ENCODE measurements at places on chromosomes 2 and 18.
A peak's percentile ranks its signal among the peaks of the same experiment; 100 is the strongest.

DNA sequence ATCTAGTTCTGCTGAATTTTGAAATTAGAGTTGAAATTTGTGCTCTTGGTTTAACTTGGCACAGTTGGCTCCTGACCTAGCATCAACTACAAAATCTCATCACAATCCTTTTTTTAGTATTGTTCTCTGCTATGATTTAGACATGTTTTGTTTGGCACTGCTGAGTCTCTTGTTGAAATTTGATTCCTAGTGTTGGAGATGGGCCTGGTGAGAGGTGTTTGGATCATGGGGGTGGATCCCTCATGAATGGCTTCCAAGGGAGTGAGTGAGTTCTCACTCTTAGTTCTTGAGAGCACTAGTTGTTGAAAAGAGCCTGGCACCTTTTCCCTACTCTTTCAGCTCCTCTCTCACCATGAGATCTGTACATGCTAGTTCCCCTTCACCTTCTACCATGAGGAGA is 605.6 kb upstream of the SLC39A10 start:
- no peak for DNase-seq

DNA sequence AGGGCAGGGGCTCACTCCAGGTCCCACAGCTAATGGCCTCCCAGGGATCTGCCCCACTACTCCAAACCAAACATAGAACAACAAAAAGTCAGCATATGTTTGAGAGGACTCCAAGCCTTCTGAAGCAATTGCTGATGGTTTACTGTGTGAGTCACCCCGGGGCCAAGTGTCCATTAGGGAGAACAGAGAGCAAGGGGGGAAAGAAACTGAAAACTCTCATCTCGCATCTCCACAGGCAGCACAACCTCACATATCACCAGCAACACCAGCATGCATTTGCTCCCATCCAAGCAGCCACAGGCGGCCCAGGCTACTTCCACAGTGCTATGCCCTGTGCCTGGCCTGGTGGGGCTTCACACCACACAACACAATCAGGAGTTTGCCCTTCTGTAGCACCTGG is 39.1 kb downstream of the CYRIA start:
- no peak for DNase-seq

DNA sequence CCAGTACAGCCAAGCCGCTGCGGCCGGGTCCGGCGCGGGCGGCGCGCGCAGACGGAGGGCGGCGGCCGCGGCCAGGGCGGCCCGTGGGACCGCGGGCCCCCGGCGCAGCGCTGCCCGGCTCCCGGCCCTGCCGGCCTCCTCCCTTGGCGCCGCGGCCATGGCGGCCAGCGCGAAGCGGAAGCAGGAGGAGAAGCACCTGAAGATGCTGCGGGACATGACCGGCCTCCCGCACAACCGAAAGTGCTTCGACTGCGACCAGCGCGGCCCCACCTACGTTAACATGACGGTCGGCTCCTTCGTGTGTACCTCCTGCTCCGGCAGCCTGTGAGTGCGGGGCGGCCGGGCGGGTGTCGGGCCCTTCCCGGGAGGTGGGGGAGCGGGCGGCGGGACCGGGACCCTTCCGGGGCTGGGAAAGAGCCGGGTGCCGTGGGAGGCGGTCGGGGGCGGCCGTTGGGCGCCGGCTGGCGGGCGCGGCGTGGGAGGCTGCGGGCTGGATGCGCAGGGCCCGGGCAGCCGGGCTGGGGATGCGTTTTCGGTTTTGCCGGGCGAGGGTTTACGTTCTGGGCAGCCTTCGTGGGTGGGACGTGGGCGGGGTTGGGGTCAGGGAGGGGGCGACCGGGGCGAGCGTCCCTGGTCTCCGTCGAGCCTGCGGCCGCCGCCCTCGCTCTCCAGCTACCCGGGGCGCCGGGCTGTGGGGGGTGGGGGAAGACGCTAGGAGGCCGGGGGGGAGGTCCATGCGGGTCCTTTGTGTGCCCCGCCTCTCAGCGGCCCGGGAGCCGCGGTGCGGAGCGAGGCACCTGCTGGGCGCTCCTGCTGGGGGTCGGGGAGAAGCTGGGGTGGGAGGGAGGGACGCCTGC is 537 bp downstream of the AGFG1 start:
- peak; percentile 57 for DNase-seq

DNA sequence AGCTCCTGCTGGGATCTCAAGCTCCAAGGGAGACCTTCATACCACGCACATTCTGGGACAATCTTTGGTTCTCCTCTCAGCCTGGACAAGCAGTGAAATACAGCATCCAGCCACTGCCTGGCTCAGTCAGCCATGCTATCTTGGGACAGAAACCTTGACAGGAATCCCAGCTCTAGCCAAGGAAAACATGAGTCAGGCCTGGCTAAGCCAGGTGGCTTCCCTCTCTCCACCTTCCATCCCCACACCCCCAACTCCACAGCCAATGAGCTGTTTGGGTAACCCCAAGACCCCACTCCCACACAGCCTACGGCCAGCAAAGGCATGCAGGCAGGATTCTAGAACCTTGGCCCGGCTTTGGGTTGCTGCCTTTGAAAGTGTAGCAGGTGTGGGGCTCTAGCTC is 64.9 kb downstream of the MCFD2 start:
- no peak for DNase-seq

DNA sequence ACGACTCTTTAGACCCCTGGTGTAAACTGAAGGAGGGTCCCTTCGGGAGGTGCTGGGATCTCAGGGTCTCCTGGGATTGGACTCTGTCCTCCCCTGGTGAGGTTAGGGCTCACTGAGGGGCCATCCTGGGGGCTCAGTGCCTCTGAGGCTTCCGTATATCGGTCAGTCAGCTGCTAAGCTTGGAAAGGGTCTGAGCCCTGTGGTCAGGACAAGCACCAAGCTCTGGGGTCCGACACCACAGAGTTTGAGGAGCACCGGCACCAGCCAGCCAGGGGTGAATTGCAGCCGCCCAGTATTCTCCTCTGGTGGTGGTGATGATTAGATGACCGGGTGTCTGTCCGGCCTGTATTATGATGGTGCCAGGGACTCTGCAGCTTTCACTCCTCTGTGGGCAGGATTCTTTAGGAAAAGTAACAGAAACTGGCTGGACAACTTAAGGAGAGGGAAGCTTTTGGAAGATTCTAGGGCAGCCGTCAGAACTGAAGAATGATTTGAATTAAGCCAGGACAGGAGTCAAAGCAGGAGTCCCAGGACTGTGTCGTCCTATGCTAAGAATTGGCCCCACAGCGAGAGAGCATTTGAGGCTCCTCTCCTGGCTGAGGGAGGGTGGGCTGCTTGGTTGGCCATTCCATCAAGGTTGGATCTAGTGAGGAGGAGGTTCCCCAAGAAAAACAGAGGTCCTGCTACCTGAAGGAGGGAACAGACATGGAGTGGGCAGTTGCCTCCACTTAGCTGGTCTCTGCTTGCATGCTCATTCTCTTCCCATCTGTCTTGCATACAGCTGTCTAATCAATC is 158.6 kb upstream of the HS6ST1 start:
- no peak for DNase-seq

DNA sequence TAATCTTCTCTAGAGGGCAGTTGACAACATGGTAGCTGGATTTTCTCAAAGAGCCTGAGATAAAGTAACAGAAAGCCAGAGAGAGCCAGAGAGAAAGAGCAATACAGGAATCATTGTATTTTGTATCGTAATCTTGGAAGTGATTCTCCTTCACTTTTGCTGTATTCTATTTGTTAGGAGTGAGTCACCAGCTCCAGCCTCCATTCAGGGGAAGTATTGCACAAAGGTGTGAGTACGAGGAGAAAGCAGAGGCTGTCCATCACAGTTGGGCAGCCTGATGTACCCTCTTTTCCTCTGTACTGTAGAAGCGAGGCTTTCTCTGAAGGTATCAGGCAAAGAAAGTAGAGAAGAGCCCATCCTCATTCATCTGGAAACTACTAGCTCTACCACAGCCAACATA is 176.8 kb downstream of the KCNS3 start:
- no peak for DNase-seq

DNA sequence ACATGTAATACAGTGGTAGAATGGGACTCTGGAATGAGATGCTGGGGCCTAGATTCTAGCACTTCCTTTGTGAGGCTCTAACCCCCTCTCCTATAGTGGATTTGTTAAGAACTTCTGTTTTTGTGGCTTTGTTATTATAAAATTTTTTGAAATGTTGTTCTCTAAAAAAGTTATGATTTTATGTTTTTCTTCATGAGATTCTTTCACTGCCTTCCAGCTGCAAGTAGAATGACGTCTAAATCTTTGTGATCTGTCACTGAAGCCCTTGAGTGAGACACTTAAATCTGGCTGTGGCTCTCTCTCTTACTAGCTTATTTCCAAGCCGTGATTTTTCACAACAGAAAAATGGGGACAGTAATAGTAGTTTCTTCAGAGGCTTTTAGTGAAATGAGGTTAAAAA is 1.6 kb downstream of the CASP8 start:
- no peak for DNase-seq

GRCh38 chr2:97969081-97970067 is 26.4 kb downstream of the TMEM131 start:
- DNase-seq: no peak

DNA sequence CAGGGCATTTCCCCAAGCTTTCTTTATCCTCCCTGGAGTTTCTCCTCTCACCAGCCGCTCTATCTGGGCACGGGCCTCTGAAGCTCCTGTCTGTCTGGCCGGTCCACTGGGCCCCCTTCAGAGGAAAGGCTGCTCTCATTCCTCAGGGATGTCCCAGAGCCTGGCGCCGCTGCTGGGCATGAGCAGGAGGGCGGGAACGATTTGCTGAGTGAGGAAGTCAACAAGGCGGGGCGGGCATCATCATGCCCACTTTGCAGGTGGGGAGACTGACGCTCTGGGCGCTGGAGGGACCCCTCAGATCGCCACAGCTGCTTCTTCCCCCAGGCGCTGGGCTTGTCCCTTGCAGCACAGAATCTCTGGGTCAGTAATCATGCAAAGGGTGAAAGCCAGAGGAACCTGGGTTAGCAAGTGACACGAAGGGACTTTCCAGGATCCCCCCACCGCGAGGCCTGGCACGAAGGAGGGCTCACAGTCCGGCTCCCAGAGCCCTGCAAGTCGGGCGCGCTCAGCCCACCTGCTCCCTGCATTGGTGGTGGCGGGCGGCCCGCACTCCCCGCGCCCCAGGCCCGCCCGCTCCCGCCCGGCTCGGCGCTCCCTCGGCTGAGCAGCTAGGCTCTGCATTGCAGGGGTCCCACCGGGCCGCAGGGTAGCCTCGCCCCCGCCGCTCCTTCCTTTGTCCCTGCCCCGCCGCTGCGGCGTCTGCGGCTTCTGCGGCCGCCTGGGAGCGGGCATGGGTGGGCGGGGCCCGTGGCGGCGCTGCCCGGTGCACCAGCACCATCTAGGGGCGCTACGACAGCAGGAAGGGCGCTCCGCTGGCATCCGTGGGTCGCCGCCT is 157.8 kb downstream of the CYRIA start:
- DNase-seq: no peak

- no peak for DNase-seq
These were observed 256.4 kb upstream of the TCF4 start for GRCh38 chr18:55844382-55844781.

- DNase-seq: no peak
These were observed 27.5 kb downstream of the TSHZ1 start for GRCh38 chr18:75238100-75238499.

- DNase-seq: no peak
These were observed 72.8 kb downstream of the AQP4 start for GRCh38 chr18:26792661-26793060.

DNA sequence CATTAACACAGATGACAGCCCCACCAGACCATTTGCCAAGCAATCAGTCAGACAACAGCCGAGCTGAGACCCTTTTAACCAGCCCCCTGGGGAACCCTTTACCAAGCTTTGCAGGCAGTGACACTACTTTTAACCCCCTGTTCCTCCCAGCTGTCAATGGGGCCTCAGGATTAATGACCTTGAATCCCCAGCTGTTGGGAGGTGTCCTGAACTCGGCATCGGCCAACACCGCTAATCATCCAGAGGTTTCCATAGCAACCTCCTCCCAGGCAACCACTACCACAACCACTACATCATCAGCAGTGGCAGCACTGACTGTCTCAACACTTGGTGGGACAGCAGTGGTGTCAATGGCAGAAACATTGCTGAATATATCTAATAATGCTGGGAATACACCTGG is 160.9 kb upstream of the EPC2 start:
- DNase-seq: no peak

DNA sequence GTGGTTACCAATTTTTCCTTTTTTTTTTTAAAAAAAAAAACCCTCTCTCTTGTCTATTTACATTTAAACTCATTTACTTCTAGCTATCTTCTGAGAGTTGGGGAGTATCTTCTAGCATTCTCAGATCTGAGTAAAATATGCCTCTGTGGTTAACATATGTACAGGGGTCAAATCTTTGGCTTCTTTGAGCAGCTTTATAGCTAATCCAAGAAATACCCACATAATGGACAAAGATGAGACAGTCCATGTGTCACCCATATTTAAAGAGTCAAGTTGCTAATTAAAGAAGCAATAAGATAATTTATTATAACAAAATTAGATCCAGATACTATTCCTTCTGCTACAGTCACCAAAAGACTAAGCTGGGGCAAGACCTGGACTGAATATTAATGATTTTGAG is 139.0 kb upstream of the HNRNPA3 start:
- DNase-seq: no peak

- DNase-seq: no peak
These were observed 12.8 kb downstream of the ASIC4 start for GRCh38 chr2:219527076-219527394.

DNA sequence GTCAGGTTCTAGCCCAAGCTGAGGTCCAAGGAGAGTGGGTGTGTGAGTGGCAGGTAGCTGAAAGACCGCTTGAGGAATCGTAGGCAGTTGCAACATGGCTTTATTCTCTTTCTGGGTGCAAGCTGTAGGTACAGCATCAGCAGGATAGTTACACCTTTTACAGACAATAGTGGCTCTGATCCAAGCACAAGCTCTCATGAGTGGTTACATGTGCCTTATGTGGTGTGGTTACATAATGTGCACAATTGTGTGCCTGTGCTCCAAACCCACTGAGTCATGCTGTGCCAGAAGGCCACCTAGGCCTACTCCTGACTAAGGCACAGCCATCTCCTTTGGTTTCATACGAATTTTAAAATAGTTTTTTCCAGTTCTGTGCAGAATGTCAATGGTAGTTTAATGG is 227.6 kb downstream of the SATB2 start:
- DNase-seq: no peak

GRCh38 chr18:77442393-77442792 is 192.7 kb downstream of the GALR1 start:
- no peak for DNase-seq

- no peak for DNase-seq
These were observed 969.1 kb upstream of the CDH2 start for GRCh38 chr18:29146068-29146467.

- DNase-seq: peak; percentile 47
These were observed 37.6 kb upstream of the SPAG16 start for GRCh38 chr2:213246497-213247281.

- no peak for DNase-seq
These were observed 1234.4 kb downstream of the CNTNAP5 start for GRCh38 chr2:125259451-125259850.

- DNase-seq: peak; percentile 2
These were observed 17.5 kb downstream of the GPR35 start for GRCh38 chr2:240642806-240643092.

- DNase-seq: no peak
These were observed at the start of gene GULP1 for GRCh38 chr2:188291617-188292347. GULP1 (plus strand) TSS chr2:188291874; CDS start chr2:188477703, 185,829 bp downstream.

- DNase-seq: no peak
These were observed 42.7 kb upstream of the PAIP2B start for GRCh38 chr2:71269511-71270090.

- no peak for DNase-seq
These were observed 44.1 kb downstream of the CD28 start for GRCh38 chr2:203750346-203751068.

GRCh38 chr2:208407667-208408066 is 1.1 kb downstream of the PTH2R start:
- no peak for DNase-seq
